ENCODE measurements at places on chromosomes 5 and 9.

DNA sequence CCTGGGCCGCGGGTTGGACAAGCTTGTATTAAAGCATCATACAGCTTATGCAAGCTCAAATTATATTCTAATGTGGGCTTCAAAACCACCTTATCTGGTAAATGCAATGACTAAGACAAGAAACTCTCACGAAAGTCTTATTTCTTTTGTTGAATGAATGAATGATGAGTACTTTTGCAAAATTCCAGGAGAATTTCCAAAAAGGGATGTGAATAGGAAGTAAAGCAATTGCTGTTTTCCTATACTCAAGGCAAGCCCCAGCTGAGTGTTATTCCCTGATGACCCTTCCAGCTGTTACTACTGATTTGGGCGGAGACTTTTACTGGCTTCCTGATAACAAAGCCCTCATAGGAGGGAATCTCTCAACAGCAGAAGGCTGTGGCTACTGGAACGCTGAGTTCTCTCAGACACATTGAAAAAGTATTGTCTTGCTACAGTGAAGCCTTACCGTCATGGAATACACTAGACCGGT lies 162.8 kb downstream of the SREK1 start:
- no peak for DNase-seq

DNA sequence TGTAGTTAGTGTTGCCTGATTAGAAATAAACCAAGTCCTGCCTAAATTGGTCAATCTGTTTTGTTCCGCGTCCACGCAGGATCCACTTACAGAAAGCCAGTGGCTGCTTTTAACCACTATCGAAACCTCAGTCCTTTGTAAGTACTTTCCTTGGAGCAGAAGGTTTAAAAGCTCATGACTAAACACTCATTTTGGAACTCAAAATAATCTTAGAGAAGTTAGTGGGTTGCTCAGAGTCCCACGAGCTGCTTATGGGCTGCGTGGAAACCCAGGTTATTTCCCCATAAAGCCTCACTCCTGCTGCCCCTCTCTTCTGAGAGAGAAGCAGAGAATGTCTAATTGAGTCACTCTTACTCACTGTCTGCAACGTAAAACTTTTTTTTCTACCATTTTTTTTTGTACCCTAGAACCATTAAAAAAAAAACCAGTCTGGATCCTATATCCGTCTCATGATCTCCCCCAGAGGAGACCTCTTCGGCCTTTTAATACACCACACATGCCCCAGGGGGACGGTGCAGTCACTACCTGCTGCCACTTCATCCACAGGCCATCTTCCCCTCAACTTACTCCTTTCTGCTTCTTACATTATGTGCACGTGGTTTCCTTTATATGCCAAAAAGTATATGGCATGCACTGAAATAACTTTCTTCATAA lies 7.6 kb downstream of the BASP1 start:
- peak; percentile 84 for DNase-seq

DNA sequence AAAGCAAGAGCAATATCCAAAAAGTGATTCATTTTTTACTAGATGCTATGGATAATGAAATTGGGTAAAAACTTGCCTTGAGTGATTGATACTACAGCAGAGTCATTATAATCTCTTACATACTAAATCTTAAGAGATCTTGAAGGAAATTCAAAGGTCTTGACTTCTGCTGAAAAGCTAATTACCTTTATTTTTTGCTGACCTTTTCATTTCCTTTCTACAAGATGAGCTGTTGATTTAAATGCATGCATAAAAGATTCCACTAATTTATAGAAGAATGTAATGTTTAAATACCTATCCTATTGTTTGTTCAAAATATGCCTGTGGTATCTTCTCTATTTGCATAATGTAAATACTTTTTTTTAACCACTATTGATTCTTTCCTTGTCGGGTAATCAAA lies 27.2 kb downstream of the RORB start:
- DNase-seq, result no peak

DNA sequence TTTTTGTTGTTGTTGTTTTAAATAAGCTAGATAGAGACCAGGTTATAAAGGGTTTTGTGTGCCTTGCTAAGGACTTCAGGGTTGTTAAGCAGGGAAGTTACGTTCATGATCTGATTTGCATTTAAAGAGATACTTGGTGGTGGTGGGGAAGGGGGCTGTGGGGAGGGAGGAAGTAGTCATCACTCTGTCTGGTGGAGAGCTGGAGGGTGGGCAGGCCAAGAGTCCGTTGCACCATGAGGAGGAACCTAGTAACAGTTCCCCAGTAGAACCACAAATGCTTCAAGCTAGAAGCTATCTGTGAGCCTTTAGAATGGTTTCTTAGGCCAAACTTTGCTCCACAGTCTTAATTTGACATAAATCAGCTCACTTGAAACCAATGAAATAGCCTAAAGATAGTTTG lies 18.7 kb upstream of the ROPN1L start:
- no peak for DNase-seq

GRCh38 chr5:40754381-40755092 lies 1.2 kb downstream of the TTC33 start:
- DNase-seq, result peak; percentile 75

DNA sequence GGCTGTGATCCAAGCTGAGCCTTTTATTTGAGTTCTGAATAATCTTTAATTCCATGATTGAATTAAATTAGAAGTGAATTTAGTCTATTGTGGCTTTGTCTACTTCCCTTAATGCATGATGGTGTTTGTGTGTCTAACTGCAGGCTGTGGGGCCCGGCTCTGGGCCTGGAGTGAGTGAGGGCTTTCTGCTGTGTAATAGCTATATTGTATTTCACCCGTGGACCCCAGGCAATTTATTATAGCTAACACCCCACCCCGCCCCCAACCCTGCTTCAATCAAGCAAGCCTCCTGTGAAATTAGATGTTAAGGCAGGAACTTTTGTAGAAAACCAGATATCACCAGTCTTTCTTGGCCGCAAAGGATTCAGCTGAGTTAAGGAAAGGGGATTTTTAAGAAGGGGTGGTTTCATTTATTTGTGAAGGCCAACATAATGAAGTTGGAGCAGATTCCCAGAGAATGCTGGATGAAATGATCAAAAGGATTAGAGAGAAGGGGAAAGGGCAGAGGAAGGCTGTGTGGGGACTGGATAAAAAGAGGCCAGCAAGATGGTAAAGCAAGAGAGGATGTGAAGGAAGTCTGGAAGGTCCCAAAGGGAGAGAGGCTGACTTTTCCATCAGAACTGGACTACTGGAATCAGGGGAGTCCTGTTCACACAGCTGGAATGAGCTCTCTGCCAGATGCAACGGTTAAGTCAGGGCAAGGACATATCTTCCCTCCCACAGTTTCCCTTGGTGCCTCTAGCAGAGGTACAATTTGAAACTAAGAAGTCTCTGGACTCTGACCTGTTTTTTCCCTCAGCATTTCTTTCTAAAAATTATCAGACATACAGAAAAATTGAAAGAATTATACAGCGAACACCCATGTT lies 125.3 kb upstream of the SAP30L start:
- DNase-seq, result peak; percentile 24

DNA sequence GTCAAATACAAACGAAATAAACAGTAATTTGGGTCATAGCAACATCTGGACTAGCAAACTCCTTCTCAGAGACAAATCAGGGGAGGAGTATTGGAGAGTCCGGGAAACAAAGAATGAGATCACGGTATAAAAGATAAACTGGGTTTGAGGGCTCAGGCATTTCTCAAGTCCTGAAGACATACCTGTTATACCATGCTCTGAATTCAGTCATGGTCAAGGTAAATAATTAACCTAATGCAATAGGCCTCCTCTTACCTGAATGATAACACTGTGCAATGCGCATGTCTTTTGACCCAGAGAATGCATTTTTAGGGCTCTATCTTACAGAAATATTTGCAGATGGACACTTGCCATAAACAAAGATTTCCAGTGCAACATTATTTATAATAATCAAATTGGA lies 31.9 kb upstream of the SPDL1 start:
- no peak for DNase-seq

GRCh38 chr5:146580237-146580636 lies 64.2 kb upstream of the GPR151 start:
- DNase-seq, result no peak

DNA sequence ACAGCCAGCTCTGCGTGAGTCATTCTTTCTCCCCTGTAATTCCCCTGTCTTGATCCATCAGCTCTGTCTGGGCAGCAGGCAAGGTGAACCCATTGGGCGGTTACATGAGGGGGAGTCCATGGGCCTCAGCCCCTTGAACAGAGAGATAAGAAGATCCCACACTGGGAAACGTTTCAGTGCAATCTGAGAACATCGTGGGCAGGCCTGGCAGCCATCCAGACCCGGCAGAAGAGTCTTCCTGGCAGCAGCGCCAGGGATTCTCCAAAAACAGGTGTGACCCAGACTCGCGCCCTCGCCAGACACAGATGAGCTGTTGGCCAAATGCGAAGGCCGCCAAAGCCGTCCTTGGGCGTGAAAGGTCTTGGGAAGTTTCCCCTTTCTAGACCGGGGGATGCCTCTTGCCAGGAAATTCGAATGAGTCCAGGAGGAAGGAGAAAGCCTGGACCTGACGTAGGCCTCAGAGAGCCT lies 6.4 kb upstream of the SLC12A7 start:
- DNase-seq, result peak; percentile 94

GRCh38 chr5:1913578-1913977 lies 30.9 kb upstream of the IRX4 start:
- no peak for DNase-seq

DNA sequence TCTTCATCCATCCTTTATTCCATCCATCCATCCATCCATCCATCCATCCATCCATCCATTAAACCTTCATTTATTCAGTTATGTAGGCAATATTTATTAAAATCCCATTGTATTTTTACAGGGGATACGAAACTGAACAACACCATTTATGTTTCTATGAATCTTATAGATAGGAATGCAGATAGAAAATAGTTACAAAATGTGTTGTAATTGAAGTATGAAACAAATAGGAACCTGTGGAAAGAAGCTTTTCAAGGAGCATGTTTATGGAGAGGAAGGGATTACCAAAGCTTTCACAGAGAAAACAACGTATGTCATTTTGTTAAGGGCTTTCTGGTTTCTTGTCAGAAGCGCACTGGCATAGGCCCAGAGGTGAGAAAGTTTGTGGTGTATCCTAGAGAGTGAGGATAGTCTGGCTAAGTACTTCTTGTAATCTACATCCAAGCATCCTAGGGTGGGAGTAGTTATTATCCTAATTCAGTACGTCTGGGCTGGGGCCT lies 184.0 kb downstream of the CNTLN start:
- DNase-seq, result peak; percentile 79

GRCh38 chr9:104468261-104468660 lies 35.8 kb upstream of the OR13F1 start:
- DNase-seq, result no peak

GRCh38 chr9:34197756-34198711 lies 19.2 kb downstream of the UBAP1 start:
- DNase-seq, result no peak

DNA sequence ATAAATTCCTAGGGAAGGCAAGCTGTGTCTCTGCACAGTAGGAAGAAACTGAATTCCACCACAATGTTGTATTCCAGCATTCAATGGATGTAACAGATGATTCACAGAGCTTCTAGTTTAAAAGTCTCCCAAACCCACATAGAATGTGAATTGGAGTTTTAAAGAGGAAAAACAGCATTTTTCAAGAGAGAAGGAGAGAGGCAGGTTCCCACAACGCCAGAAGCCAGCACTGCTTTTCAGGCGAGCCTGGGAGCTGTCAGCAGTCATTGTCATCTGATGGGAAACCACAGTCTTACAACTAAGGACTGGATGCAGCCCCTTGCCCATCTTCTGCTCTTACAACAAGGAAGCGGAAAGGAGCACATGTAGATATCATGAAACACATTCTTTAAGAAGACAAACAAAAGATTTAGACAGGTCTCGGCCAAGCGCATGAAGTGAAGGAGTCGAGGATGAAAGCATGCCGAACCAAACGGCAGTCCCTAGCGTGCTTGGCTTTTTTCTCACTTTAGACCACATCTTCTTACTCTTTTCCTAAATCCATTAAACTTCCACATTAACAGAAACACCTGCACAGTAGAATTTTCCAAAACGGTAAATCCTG lies 638 bp downstream of the DIRAS2 start:
- no peak for DNase-seq

- no peak for DNase-seq
Observed at GRCh38 chr9:10651012-10651411, 38.2 kb upstream of the PTPRD start.
